ENCODE measurements at places on chromosomes 16 and 17.

GRCh38 chr17:66507103-66507923, 204.9 kb downstream of the PRKCA start:
- DNase-seq = no peak

DNA sequence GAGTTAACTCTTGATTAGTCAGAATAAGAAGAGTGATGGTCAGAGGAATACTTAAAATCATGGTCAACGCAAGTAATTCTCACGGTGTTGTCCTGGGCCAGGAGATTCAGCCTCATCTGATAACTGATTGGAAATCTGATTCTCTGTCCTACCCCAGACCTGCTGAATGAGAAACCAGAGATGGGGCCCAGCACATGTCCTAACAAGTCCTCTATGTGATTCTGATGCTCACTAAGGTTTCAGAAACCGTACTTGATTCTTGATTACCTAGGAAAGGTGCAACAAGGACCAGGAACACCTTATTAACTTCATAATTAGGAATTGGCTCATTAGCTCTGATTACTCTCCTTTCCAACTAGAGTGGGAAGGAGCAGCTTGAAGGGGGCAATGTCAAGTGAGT, 44.5 kb downstream of the ANKFY1 start:
- no peak for DNase-seq

GRCh38 chr17:12509801-12510200, 155.9 kb upstream of the MYOCD start:
- DNase-seq = no peak

GRCh38 chr17:34639706-34640425, 60.5 kb downstream of the TMEM132E start:
- DNase-seq = no peak

DNA sequence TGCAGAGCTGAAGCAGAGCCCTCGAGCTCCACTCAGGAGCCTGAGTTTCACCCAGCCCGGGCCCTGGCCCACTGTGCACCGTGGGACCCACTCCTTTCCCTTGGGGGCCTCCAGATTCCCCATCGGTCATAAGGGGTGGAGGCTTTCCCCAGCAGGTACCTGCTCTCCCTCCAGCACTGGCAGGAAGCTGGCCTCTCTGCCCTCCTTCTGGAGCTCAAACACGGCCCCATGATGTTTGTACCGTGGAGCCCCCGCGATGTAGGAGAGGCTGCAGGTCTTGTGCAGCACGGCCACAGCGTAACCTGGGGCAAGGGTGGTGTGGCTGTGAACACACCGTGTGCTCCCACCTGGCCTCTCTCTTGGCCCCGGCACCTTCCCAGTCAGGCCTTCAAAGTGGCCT, 29.9 kb downstream of the HASPIN start:
- no peak for DNase-seq

All from hindlimb muscle (tissue), 1 donor.